ENCODE measurements at places on chromosomes 1 and 21.
A peak's percentile ranks its signal among the peaks of the same experiment; 100 is the strongest.

- no peak for DNase-seq
Measured at GRCh38 chr1:31198600-31198999, 41.1 kb downstream of the NKAIN1 start.

DNA sequence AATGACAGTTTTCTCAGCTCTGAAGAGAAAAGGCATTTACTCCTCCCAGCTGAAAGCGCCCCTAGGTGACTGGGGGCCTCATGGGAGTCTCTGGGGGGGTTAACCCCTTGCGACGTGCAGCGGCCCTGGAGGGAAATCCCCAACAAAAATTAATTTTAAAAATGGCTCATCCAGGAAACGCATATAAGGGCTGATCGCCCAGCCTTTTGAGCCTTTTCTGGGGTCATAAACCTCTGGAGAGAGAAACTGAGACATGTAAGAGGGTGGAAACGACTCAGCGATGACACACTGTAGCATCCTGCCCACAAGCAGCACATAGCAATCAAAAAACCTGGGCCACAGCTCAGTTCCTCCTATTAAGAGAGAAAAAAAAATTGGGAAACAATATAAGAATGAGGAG is 20.4 kb upstream of the HPDL start:
- peak; percentile 80 for DNase-seq

DNA sequence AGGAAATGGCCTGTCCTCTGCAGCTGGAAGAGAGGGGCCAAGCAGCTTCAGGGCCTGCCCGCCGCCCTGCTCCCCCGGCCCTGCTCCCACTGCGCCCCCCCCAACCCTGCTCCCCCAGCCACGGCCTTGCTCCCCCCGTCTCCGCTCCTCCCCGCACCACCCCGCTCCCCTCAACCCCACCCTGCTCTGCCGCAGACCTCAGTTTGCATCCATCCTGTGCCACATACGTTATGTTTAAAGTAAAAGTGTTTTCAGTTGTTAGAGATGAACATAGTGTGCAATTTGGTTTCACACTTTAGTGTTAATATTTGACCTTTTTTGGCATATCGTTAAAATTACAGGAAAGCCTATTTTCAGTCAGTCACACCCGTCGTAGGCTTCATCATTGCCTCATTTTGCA is 34.1 kb upstream of the DIP2A start:
- peak; percentile 20 for DNase-seq

GRCh38 chr1:150578272-150579109 is 919 bp downstream of the MCL1 start:
- DNase-seq = peak; percentile 82

- no peak for DNase-seq
Measured at GRCh38 chr1:41731516-41732030, 187.1 kb downstream of the HIVEP3 start.

GRCh38 chr21:44394733-44395132 is 41.3 kb downstream of the TRPM2 start:
- DNase-seq = no peak

GRCh38 chr1:110340207-110340468 is 961 bp downstream of the RBM15 start:
- DNase-seq = no peak

- DNase-seq = no peak
Measured at GRCh38 chr1:179708434-179709195, 34.5 kb upstream of the FAM163A start.

GRCh38 chr1:114457675-114458236 is 53.2 kb downstream of the TRIM33 start:
- DNase-seq = no peak

GRCh38 chr1:155026154-155026553 is 7.4 kb downstream of the DCST2 start:
- DNase-seq = no peak

- no peak for DNase-seq
Measured at GRCh38 chr1:206947255-206947654, 989 bp upstream of the PIGR start.

DNA sequence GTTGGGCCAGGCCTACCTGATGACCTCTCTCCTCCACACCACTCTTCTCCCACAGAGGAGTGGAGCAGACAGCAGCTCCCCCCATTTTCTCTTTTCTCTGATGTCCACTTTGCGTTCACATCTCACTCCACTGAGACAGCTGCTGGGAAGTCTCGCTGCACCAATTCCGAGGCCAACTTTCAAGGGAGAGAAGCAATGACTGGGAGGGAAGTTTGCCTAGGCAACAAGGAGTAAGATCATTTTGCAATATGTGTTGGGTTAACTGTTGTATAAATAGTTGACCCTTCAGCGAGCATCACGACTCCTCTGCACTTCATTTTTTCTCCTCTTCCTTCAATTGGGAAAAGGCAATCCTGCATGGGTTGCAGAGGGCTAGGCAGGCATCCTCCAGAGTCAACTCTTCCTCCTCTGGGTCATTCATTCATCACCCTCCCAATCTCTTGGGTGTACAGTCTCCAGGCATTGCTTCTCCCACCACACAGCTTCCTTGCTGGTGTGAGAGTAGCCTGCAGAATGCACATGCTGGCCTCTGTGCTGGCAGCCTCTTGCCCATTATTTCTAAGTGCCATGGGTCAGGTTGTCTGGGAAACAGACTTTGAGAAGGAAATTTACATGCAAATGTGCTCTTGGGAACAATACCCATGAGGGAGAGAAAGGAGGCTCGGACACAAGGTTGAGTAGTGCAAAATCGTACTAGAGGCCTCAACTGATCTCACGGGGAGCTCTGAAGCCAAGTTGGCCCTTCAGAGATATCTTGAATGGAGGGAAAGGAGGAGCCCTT is 75.8 kb upstream of the BCAR3 start:
- DNase-seq = no peak

- no peak for DNase-seq
Measured at GRCh38 chr1:183002797-183003196, 20.4 kb upstream of the LAMC1 start.

GRCh38 chr1:47912756-47913155 is 84.4 kb downstream of the TRABD2B start:
- no peak for DNase-seq

- DNase-seq = no peak
Measured at GRCh38 chr1:64107632-64108031, 95.8 kb upstream of the UBE2U start.

DNA sequence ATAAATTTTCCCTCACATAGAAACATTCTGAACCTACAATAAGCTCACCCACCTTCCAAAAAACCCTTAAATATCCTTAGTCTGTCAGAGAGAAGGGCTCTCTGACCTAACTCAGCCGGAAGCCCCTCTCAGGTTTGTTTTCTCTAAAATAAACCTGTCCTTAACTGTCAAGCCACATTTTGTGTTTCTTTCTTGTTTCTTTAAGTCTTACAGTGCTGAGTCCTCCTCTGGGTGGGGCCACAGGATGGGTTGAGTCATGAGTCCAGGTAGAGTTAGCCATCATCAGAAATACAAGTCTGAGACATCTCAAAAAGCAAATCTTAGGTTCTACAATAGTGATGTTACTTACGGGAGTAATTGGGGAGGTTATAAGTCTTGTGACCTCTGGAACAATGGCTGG is 26.4 kb upstream of the SLC2A5 start:
- DNase-seq = no peak

DNA sequence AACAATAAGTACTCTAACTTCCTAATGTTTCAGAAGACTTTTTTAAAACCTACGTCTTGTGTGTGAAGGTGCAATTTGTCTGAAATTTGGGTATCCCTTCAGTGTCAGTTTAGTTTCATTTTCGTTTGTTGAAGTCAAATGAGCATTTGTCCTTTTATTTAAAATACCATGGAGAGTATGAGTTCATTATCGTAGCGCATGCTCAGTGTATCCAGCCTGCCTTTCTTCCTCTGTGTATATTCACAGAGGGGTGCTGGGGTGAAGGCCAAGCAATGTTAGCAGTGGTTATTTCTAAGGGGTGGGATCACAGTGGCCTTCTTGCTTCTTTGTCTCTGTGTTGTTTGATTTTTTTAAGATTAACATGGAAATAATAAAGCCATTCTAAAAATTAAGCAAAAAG is 43.2 kb downstream of the CNN3 start:
- peak; percentile 35 for DNase-seq

GRCh38 chr1:156801409-156802121 is 15.1 kb downstream of the SH2D2A start:
- no peak for DNase-seq

GRCh38 chr1:187267827-187268226 is 439.1 kb downstream of the PLA2G4A start:
- no peak for DNase-seq

GRCh38 chr1:109655615-109656519 is at the start of gene GSTM4:
TSS of gene GSTM4 (plus strand) at chr1:109656099. CDS start at chr1:109656390, 291 bp downstream.
- DNase-seq = peak; percentile 69

DNA sequence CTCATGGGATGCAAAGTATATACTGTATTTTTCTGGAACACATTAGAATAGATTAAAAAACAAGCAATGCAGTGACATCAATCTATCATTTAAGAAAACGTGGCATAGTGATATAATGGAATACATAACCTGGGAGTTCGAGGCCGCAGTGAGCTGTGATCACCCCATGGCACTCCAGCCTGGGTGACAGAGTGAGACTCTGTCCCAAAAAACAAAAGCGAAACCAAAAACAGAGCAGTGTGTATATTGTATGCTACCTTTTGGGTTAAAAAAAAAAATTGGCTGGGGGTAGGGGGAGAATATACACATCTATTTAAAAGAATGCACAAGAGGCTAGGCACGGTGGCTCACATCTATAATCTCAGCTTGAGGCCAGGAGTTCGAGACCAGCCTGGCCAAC is 13.5 kb downstream of the SLC2A1 start:
- peak; percentile 41 for DNase-seq

DNA sequence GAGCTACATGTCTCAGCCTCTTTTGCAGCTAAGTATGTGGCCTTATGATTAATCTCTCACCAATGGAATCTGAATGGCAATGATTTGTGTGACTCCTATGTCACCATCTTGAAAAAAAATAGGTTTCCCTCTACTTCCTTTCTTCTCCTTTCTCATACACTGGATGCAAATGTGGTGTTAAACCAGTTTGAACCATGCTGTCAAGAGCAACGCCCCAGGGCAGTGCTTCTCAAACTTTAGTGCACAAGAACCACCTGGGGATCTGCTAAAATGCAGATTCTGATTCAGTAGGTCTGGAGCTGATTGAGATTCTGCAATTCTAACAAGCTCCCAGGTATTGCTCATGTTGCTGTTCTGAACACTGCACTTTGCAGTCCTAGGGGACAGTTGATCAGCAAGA is 44.7 kb upstream of the ZNF644 start:
- no peak for DNase-seq

DNA sequence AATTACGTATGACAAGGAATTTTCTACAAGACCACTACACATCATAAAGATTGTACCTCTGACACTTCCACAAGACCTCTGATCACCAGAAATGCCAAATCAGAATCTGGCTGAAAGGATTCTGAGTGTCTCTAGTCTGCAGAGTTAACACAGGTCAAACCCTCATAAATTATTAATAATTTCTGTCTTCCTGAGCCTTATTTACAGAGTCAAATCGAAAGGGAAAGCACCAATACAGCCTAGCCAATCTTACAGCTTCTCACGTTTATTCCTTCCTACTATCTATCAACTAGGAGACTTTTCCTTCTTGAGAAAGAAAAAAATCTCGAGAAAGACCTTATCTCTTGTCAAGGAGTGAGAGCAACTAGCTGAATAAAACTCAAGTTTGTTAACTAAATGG is 2151.6 kb downstream of the MRPL39 start:
- DNase-seq = no peak

GRCh38 chr21:26443867-26444266 is 129.2 kb downstream of the CYYR1 start:
- no peak for DNase-seq

- no peak for DNase-seq
Measured at GRCh38 chr1:203428981-203429599, 46.5 kb upstream of the PRELP start.

DNA sequence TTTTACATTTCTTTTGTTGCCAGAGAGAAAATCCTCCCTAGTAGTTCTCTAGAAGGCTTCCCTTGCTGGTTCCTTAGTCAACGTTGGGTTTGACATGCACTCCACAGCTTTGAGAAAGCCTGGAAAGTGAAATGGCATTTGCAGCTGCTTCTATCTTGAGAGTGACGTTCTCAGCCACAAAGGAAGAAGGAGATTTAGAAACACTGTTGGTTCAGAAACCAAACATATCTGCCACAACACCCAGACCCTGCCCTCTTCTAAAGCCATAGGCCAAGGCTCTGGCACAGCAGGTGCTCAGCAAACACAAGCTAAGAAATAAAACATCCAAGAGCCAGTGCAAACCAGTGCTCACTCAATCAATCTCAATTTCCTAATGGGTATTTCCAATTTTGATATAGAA is 121.4 kb downstream of the CCDC185 start:
- no peak for DNase-seq

DNA sequence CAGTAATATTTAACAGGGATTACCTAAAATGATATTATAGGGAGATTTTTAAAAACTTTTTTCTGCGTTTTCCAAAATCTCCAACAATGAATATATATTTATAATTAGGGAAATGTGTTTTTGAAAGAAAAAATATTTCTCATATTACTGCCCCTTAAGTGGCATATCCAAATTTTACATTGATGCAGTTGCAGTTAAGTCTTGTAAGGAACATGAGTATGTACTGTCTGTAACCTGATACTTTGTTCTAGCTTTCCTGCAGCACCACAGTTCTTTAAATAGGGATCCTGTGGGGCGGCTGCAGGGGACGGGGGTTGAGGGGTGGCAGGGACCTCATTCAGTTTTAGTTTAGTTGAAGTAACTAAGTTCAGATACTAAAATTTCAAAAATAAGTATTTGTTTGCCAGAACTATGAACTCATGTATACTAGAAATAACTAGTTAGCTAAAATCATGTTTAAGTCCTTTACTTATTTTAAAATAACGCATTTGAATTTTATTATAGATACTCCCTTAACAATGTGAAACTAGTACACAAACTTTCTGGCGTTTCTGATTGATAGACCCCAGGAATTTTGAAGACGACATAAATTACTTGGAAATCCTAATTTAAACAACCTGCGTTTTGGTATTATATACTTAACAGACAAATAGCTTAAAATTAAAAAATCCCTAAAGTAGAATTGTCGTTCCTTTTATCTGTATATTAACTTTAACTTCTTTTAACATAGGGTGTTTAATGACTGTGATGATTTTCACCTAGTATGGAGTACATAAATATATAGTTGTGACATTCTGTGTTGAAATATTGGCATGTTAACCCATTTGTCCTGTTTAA is 639 bp upstream of the DNAJB4 start:
- peak; percentile 37 for DNase-seq

- no peak for DNase-seq
Measured at GRCh38 chr1:247180581-247180980, 8.8 kb upstream of the ZNF124 start.

DNA sequence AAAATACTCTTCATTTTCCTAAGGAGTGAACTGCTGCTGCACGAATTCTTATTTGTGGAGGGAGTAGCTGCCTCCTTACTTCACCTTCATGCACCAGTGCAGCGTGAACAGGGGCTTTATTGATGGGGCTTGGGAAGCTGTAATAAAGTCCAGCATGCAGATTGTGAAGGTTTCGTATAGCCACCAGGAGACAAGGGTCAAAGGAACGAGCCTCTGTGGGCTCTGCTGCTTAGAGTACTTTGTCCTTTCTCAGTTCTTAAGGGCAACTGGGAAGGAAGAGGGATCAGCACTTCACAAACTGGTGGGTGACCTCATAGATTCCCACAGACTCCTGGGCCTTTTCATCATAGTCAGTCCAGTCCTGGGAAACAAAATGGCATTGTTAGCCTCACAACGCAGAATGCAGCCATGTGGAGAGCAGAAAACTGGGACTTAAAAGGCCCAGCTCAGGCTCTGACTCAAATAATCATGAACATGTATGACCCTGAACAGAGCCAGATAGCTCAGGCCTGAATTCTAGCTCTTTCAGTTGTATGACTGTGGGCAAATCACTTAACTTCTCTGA is 6.0 kb downstream of the CZIB start:
- DNase-seq = no peak

Data from activated naive CD4-positive, alpha-beta T cell treated with anti-CD3 and anti-CD28 coated beads for 36 hours (primary cell).